ENCODE measurements at places on chromosomes 16 and 17. TPM values are rescaled to one million over a fixed set of nuclear protein-coding genes. Genes with fewer than 3 reads are reported as not detected.

DNA sequence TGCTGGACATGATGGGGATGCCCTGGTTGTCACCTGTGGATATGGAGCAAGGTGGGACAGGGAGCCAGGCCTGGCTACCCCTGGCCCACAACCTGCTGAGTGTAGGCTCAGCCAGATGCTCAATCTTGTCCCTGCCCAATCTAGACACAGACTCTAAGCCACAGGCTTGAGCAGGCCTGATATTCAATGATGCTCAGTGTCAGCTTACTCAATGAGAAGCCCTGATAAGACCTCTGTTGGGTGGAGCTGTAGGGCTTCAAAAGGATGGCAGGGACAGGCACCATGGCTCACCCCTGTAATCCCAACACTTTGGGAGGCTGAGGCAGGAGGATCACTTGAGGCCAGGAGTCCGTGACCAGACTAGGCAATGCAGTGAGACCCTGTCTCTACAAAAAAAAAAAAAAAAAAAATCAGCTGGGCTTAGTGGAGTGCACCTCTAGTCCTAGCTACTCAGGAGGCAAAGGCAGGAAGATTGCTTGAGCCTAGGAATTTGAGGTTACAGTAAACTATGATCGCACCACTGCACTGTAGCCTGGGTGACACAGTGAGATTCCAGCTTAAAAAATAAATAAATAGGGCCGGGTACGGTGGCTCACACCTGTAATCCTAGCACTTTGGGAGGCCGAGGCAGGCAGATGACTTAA, 3.4 kb downstream of the LCAT start:
- DNase-seq, result no peak

DNA sequence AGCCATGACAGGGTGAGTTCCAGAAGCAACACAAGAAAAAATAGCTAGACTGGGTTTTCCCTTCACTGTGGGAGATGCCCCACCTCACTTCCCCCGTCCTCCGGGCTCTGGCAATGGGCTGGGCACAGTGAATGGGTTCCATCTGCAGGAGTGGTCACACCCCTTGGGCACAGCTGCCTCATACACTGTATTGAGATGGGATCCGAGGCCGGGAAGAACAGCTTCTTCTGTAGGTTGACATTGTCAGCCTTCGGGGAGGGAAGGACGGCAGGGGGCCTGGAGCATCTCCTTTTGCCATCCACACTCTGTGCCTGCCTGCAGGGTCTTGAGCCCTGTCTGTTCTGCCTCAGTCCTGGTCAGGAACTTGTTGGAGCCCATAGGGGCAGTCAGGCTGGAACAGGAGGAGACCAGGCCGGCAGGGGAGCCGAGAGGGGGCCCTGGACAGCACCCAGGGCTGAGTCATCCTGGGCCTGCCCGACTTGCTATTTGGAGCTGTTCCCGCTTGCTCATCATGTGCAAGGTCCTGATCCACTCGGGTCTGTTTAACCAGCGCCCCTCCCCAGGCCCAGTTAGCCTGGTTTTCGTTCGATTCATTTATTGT, 286.7 kb downstream of the SEC14L1 start:
- DNase-seq, result peak; percentile 77

DNA sequence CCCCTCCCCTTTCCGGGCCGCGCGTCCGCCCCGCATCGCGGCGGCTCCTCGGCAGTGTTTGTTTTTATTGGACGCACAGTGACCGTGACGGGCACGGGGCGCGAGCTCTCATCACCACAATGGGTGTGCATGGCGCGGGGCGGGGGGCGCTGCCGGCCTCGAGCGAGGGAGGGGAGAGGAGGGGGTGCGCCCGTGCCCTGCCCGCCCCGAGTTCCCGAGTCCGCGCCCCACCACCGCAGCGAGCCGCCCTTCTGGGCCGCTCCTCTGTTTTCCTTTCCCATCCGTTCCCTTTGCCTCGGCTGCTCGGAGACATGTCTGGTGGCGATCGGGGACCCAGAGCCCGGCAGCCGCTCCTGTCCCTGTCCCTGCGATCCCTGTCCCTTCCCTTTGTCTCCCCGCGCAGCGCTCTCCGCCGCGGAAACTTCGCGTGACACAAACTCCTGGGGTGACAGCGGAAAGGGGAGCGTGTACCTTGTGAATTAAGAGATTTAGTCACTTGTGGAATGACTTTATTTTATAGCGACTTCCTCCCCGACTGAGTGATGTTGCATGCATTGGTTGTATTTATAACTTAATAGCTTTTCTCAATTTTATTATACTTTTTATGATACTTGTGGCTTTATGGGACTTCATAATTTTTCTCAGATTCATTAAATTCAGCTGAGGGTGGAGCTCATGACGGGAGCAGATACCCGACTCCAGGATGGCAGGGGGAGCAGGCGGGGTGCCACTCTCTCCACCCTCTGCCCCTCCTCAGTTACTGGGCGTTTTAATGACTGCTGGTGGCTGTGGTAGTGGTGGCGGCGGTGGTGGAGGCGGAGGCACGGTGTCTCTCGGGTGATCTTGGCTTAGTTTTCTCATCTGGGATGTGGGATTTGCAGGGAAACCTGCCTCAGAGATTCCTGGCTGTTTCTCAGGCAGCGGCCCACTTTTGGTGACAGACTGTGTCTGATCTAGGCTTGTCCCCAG, 40.8 kb downstream of the MRM1 start:
- no peak for DNase-seq

- peak; percentile 63 for DNase-seq
Observed at GRCh38 chr17:76547183-76547641, 7.4 kb downstream of the PRCD start.

GRCh38 chr16:79089735-79090284, 510.7 kb downstream of the MAF start:
- DNase-seq, result no peak

- DNase-seq, result peak; percentile 84
Observed at GRCh38 chr17:7440113-7440833, 961 bp downstream of the FGF11 start.

- DNase-seq, result no peak
Observed at GRCh38 chr17:38733982-38734973, 4.1 kb downstream of the CISD3 start.

- no peak for DNase-seq
Observed at GRCh38 chr16:29915590-29916247, 10.3 kb downstream of the KCTD13 start.

DNA sequence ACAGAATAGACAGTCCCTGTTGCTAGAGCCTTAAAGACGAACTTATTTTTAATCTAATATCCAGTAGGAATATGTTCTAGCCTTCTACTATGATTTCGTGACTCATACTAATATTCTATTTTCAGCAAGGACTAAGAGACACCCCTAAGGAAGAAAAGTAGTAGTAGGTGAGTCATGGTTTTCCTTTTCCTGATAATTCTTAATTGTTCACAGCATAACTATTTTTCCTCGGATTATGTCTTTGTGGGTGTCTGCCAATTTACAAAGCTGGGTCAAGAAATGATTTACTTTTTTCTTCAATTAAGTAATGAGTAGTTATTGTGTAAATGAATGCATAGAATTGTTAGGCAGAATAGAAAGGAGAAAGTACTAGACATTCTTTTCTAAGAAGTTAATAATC, 292.2 kb downstream of the TOX3 start:
- no peak for DNase-seq

KRT9 gene
- not detected for total RNA-seq

SGCA gene
- 155 TPM for total RNA-seq

KRTAP9-3 gene
- not detected for total RNA-seq

KRT27 gene
- total RNA-seq, result not detected

Measured in left ventricle myocardium superior (tissue), 1 donor.